T1000 (cell line): ENCODE measurements at places on chromosomes 2 and 18.

DNA sequence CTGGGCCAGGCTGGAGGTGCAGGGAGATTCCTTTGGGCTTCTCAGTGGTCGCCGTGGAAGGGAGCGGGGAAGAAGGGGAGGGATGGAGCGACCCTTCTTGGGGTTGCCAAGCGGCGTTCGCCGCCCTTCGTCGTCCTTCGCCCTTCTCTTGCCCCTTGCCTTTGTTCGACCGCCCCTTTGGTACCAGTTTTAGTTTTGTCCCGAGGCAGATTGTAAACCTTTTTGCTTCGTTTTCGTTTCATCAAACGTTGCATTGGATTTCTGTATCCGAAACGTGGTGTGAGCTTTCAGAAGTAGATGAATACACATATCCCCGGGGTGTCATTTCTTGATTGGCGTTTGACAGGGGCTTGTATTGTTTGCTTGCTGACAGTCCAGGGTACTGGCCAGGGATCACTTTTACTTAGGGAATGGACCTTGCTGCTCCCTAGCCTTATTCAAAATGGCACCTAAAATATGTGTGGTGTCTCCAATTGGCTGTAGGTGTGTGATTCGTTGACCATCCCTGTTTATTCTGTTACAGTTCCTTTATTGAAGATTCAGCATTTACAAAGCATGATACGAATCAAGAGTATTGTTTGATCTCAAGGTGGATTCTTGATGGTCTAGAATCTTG lies 788 bp downstream of the USP14 start:
- no peak for DNase-seq

DNA sequence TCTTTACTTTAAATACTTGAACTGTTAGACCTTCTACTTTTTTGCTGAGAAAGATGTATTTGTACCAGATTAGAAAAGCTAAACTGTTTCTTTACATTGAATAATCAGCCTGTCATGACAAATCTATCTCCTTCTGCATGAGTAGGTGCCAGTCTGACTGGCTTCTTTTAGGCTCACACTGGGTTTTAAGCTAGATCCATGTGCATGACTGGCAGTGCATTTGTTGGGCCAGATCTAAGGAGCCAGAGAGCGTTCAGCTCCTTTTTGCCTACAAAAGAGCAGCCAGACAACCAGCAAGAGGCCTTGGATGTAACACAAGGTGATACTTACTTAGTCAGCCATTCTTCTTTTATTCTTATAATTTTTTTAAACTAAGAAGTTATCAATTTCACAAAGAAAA lies 82.0 kb upstream of the OTX1 start:
- DNase-seq: no peak

GRCh38 chr18:1104181-1104881 lies 199.7 kb downstream of the ADCYAP1 start:
- no peak for DNase-seq

GRCh38 chr18:38539856-38540255 lies 974.3 kb upstream of the CELF4 start:
- no peak for DNase-seq

GRCh38 chr2:69618362-69618761 lies 25.2 kb downstream of the AAK1 start:
- DNase-seq: no peak
